ENCODE measurements at places on chromosomes 1 and 21. TPM values are rescaled to one million over a fixed set of nuclear protein-coding genes. Genes with fewer than 3 reads are reported as not detected.

Gene DRAXIN
- polyA plus RNA-seq: 0.03 TPM

Gene SPRR2G
- polyA plus RNA-seq: not detected

Gene TMEM201
- 16.3 TPM for polyA plus RNA-seq

- H3K4me3 ChIP-seq: no peak overlapping the region
- no peak overlapping the region for H3K27ac ChIP-seq
- peaks cover 1% of the 10 kb centered on the region for H3K27me3 ChIP-seq
- no peaks in the 10 kb centered on the region for H3K4me1 ChIP-seq
These were observed 6.2 kb downstream of the WNT9A start for GRCh38 chr1:227941509-227942020.

DNA sequence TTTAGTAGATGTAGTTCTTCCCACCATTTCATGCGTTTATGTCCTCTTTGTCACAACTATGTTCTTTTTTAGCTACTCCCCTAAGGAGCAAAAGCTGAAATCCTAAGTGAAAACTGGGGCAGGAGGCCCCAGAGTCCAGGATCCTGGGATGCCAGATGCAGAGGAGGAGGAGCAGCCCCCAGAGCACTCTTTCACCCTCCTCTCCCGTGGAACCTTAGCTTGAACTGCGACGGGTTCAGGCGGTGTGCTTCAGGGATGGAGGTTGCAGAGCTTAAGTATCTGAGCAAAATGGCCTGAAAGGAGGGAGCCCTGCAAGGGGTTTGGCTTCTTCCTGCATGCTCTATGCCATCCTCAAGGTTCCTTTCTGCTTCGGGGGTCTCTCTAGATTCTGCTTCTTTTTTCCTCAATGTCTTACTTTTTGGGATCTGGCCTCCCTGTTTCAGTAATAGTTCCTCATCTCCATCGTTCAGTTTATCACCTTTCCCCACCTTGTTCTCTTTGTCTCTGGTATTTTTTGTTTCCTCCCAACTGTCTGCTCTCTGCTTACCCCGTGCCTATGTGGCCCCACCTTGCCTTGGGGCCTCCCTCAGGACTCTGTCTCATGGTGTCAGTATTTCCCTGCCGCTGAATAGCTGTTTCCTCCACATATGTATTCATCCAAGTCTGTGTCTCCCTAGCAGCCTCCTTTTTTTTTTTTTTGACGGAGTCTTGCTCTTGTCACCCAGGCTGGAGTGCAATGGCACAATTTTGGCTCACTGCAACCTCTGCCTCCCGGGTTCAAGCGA is 2.7 kb upstream of the NHLH1 start:
- H3K27me3 ChIP-seq: no peaks in the 10 kb centered on the region
- DNase-seq: no peak
- H3K4me3 ChIP-seq: no peak overlapping the region
- no peaks in the 10 kb centered on the region for H3K4me1 ChIP-seq
- no peak overlapping the region for H3K27ac ChIP-seq

GRCh38 chr1:232599178-232600041 is 30.5 kb downstream of the SIPA1L2 start:
- no peak overlapping the region for H3K27ac ChIP-seq
- H3K4me1 ChIP-seq: peaks cover 36% of the 10 kb centered on the region
- H3K4me3 ChIP-seq: no peak overlapping the region
- H3K27me3 ChIP-seq: no peaks in the 10 kb centered on the region
- no peak for DNase-seq

GRCh38 chr1:214475746-214476145 is 75.7 kb downstream of the PTPN14 start:
- H3K4me3 ChIP-seq: no peak overlapping the region
- no peak for DNase-seq
- H3K27ac ChIP-seq: no peak overlapping the region

All from GM12878 (cell line).